ENCODE measurements at places on chromosomes 5 and 9.

- DNase-seq, result no peak
Measured at GRCh38 chr9:84860249-84861115, 191.0 kb downstream of the NTRK2 start.

DNA sequence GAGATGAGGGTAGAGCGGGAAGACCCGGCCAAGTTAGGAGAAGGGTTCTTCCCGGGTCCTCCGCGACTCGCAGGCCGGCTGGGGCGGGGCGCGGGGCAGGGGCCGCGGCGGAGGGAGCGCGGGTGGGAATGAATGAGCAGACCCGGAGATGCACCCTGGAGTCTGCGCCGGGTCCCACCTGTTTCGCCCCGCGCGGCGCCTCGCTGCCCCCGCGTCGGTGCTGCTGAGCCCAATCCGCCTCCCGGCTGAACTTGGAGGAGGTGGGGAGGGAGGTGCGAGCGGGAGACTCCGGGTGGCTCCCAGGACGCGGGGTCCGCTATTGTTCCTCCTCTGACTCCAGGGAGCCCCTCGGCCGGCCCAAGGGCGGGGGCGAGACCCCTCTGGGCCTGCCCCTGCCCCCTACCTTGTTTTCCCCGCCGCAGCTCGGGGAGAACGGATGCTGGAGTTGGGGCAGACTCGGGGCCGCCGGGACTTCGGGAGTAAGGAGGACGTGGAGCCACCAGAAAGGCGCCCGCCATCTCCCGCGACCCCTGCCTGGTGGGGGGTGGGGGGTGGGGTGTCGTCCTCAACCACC, 659 bp downstream of the RAI14 start:
- DNase-seq, result no peak

DNA sequence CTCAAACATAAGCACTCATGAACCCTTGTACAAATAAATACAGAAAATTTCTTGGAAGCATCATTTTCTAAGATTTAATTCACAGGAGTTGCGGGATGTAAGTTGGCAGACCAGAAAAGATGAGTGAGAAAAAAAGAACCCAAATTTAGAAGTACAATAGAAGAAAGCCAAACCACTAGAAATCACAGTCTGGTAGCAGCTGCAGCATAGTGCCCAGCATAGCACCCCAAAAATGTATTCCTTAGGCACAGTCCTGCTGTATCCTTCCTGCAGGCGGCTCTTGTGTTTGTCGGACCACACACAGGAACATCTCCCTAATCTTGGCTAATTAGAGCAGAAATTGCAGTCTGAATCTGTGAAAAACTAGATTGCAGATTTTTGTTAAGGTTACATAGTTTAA, 208.5 kb upstream of the TRPM3 start:
- no peak for DNase-seq

DNA sequence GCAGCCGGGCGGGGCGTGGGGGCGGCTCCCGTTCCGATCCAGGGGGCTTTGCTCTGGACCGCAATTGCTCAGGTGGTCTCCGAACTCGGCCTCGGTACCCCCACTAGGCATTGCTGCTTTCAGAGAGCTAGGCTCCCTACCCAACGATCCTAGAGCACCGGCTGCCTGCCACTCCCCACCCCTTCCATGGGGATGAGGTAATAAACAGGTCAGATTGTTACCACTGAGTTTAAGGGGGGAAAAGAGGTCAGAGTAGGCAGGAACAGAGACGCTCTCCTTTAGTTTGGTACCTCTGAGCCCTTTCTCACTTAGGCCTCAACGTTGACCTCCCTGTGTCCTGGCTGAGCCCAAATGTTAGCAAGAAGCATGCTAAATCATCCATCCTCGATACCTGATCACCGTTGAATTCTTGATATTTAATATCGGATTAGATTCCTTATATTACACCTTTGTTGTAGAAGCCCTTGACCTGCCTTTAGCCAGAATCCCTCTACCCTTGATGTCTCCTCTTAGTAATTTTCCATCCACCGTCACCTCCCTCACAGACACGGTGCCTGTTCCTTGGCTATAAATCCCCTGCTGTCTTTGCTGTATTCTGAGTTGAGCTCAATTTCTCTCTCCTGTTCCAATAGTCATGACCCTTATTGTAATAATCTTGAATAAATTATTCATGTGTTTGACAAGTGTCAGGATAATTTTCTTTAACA, 588 bp upstream of the PLPP1 start:
- no peak for DNase-seq

DNA sequence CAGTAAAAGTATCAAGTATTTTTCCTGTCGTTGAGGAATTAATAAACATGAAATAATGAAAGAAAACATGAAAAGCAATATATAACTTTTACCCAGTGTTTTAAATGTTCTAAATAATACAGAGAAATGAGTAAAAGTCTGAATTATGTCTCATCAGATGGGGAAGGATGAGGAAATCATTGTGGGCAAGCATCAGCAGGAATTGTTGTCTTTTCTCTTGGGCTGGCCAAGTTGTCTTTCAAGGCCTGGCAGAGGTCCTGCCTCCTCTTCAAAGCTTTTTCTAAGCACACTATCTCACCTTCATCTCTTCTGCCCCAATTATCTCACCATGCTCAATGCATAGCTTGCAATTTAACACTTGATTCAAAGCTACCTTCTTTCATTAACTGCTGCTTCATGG, 41.9 kb downstream of the MOCS2 start:
- no peak for DNase-seq

DNA sequence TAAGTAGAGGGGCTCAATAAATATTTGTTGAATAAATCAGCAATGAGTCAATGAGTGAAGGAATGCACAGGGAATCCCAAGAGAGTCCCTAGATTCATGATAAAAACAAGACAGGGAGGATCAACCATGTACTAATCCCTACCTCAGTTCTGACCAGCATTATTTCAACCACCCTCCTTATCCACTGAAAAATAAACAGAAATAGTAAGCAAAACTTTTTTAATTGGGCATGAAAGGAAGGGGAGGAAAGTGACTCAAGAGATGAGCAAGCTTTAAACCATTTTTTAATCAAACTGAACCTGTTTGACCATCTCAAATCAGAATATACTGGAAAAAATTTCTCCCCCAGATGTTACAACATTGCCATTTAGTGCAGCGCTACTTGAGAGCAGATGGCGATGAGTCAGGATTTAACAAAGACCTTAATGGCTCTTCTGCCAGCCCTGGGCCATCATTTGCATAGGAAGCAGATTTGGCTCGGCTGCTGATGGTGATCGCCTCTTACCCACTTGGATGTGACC, 194.8 kb upstream of the SLC30A5 start:
- DNase-seq, result no peak

GRCh38 chr9:37293664-37294524, 128.6 kb upstream of the GRHPR start:
- peak; percentile 7 for DNase-seq

DNA sequence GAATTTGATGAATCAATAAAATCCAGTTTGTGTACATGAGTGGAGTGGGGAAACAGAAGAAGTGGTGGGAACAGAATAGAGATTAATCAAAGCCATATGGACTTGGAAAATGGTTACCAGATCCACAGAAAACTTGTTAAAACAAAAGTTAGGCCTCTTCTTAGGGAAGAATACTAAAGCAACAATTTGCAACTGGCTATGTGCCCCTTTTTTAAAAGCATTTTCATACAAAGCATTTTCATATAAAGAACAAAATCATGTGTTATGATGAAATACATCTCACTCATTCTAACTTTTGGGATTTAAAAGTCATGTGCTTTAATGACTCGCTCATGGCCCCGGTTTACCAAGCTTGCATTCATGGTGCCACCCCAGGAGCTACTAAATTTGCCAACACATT, 276.9 kb downstream of the EFNA5 start:
- DNase-seq, result no peak

- DNase-seq, result no peak
Measured at GRCh38 chr5:65734921-65735320, 12.9 kb downstream of the NLN start.

GRCh38 chr5:79093762-79094161, 17.8 kb upstream of the BHMT start:
- no peak for DNase-seq

GRCh38 chr5:82425591-82425990, 147.4 kb upstream of the RPS23 start:
- DNase-seq, result no peak

DNA sequence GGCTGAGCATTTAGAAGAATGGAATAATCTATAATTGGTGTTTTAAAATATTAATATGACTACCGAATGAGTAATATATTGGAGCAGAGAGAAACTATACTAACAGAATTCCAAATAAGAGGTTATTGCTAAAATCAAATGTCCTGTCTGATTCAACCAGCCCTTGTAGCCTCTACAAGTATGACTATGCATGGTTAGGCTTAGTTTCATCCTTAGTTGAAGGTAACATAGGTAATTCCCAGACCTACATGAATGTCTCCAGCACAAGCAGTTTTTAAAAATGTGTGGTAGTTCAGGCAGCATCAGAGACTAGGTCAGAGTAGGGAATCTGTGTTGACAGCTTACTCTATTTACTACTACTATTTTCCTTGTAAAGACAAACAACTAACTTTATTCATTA, 51.7 kb upstream of the SLC27A6 start:
- DNase-seq, result no peak

DNA sequence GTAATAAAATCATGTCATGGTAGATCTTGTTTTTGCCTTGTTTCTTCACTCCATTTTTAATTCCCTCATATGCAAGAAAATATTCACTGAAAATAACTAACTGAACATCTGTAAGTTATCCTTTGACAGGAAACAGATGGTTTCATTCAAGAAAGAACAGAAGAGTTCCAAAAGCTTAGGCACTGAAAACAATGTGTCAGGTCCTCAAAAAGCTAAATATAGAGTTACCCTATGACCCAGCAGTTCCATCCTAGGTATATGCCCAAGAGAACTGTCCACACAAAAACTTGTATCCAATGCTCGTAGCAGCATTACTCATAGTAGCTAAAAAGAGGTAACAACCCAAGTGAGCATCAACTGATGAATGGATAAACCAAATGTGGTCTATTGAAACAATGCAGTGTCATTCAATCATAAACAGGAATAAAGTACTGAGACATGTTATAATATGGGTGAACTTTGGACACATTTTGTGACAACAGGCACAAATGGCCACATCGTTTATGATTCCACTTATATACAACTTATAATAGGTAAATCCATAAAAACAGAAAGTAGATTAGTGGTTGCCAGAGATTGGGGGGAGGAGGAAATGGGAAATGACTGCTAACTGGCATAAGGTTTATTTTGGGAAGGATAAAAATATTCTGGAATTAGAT, 231.0 kb downstream of the FRMD3 start:
- DNase-seq, result peak; percentile 12

- DNase-seq, result no peak
Measured at GRCh38 chr5:180467028-180467975, 26.9 kb upstream of the CNOT6 start.

Measured in hematopoietic multipotent progenitor cell (in vitro differentiated cells).